K562 (cell line): ENCODE measurements at places on chromosomes 11 and 22. TPM values are rescaled to one million over a fixed set of nuclear protein-coding genes. Genes with fewer than 3 reads are reported as not detected.
A peak's percentile ranks its signal among the peaks of the same experiment; 100 is the strongest.

The TMEM191C gene
- polyA plus RNA-seq: 4.0 and 6.5 TPM in 2 replicates

The SCN4B gene
- polyA plus RNA-seq: not detected in 2 replicates

The MUC15 gene
- polyA plus RNA-seq: 0.59 and 0.72 TPM in 2 replicates

The PLA2G6 gene
- 8.8 and 12.2 TPM in 2 replicates for polyA plus RNA-seq

The OR9G1 gene
- not detected in 2 replicates for polyA plus RNA-seq

The CASP1 gene
- not detected in 2 replicates for polyA plus RNA-seq

The TIMP3 gene
- 0.07 and 0.20 TPM in 2 replicates for polyA plus RNA-seq

DNA sequence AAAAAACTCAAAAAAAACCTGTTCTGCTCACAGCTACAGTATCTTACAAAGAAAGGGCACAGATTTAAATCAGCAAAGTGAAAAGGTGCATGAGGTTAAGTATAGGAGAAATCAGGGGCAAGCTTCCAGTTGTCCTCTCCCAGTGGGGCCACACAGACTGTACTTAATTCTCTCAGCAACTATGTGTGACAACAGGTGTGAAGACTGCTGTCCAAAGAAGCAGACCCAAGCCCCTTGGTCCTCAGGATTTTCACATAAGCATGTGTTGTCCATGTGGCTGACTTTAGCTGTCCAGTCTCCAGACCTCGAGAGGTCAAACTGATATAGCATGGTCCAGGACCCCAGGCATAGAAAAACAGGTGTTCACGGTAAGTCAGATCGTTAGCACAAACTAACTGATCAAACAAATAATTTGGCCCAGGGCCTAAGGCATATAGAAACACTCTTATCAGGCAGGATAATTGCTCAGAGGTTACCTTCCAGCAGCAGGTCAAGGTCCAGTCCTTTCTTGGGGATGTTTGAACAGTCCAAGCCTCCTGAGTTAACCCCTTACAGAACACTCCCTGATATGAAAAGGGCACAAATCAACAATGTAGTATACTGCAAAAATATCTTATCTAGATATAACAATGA is 21.1 kb upstream of the CSTF3 start:
- no peak overlapping the region for H3K27ac ChIP-seq
- no peak overlapping the region for H3K4me3 ChIP-seq
- no peak for DNase-seq
- H3K27me3 ChIP-seq: no peaks in the 10 kb centered on the region
- H3K4me1 ChIP-seq: peaks cover 3% of the 10 kb centered on the region
- no peaks in the 10 kb centered on the region for H3K36me3 ChIP-seq

DNA sequence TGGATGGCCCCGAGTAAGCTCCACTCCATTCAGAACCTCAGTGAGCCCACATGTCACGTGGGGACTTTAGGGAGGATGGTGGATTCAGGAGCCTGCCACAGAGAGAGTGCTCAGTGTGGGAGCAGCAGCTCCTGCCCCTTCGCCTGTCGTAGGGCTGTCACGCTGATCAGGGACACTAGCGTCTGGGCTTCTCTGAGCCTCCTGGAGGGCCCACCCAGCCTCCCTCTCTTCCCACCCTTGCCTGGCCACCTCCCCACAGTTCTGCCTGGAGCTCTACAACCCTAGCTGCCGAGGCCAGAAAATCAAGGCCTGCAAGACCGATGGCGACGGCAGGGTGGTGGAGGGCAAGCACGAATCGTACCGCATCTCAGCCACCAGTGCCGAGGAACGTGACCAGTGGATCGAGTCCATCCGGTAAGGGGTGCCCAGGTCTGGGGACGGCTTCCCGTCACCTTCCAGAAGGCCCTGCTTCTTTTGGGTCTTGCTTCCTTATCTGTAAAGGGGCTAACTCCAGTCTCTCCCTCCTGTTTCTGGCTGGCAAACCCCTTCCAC is 29.5 kb downstream of the CYTH4 start:
- no peak for DNase-seq
- H3K27me3 ChIP-seq: no peaks in the 10 kb centered on the region
- H3K4me1 ChIP-seq: peaks cover 37% of the 10 kb centered on the region
- H3K27ac ChIP-seq: no peak overlapping the region

DNA sequence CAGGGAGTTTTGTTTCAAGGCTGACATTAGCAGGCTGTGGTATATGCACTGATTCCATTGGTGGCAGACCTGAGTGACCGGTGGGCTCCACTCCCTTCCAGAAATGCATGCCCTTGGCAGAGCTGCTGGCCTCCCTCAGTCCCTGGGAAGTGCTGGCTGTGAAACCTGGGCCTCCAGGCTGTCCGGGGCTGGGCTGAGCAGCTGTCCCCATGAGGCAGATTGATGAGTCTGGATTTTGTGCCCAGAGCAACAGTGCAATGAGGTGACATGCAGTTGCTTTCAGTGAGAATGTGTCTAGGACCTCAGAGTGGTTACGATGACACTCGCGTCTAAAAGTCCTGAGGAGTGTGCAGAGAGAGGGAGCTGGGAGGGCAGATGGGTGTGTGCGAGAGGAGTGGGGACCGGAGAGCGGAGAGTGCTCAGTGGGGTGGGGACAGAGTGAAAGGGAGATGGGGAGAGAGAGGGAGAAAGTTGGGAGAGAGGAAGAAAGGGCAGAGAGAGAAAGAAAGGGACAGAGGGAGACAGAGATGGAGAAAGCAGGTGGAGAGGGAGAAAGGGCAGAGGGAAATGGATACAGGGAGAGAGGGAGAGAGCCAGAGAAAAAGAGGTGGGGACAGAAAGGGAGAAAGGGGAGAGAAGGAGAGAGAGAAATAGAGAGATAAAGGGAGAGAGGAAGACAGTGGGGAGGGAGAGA is 978.3 kb downstream of the BRD1 start:
- no peak for DNase-seq
- no peaks in the 10 kb centered on the region for H3K27me3 ChIP-seq
- no peak overlapping the region for H3K4me3 ChIP-seq
- H3K27ac ChIP-seq: no peak overlapping the region
- no peaks in the 10 kb centered on the region for H3K36me3 ChIP-seq
- H3K4me1 ChIP-seq: no peaks in the 10 kb centered on the region

- H3K27ac ChIP-seq: no peak overlapping the region
These were observed 30.2 kb upstream of the KLHL35 start for GRCh38 chr11:75463106-75463774.

DNA sequence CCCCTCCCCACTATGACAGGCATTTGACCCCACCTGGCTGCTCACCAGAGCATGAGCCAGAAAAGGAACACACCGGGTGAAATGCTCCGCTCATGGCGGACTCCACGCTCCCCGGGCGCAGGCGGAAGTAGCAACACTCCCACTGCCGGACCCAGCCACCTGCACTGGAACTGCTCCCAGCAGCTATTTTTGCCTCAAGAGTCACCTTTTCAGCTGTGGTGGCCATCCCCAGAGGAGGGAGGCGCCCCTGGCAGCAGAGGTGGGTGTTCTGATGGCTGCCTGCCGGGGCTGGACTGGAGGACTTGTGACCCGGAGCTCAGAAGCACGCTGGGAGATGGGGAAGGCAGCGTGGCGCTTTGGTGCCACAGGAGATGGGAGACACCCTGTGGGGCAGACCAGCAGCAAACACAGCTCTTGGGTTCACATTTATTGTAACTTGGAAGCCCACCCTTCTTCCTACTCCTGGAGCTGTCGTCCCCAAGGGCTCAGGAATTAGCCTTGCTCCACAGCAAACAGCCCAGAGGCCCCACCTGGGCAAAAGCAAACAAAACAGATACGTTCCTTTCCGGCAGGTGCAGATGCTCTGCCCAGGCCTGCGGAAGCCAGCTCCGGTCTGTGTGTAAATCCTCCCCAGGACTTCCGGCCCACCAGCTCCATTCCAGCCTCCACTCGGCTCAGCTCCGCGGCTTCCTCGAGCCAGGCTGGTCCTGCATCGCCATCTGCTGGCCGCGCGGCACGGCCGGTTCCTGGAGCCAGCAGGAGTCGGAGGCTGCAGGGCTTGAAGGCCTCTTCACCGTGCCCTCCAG is 3.7 kb downstream of the RPS19BP1 start:
- H3K27me3 ChIP-seq: no peaks in the 10 kb centered on the region
- peaks cover 25% of the 10 kb centered on the region; the same call in 2 of the 3 replicates for H3K4me1 ChIP-seq
- H3K36me3 ChIP-seq: peaks cover 57% of the 10 kb centered on the region
- DNase-seq: peak; percentile 77
- H3K4me3 ChIP-seq: no peak overlapping the region; the same call in 1 of the 2 replicates

GRCh38 chr11:94449437-94449836 is 44.2 kb downstream of the MRE11 start:
- no peaks in the 10 kb centered on the region for H3K27me3 ChIP-seq
- no peak overlapping the region for H3K4me3 ChIP-seq
- no peak overlapping the region for H3K27ac ChIP-seq
- DNase-seq: no peak
- H3K4me1 ChIP-seq: no peaks in the 10 kb centered on the region
- H3K36me3 ChIP-seq: peaks cover 32% of the 10 kb centered on the region

DNA sequence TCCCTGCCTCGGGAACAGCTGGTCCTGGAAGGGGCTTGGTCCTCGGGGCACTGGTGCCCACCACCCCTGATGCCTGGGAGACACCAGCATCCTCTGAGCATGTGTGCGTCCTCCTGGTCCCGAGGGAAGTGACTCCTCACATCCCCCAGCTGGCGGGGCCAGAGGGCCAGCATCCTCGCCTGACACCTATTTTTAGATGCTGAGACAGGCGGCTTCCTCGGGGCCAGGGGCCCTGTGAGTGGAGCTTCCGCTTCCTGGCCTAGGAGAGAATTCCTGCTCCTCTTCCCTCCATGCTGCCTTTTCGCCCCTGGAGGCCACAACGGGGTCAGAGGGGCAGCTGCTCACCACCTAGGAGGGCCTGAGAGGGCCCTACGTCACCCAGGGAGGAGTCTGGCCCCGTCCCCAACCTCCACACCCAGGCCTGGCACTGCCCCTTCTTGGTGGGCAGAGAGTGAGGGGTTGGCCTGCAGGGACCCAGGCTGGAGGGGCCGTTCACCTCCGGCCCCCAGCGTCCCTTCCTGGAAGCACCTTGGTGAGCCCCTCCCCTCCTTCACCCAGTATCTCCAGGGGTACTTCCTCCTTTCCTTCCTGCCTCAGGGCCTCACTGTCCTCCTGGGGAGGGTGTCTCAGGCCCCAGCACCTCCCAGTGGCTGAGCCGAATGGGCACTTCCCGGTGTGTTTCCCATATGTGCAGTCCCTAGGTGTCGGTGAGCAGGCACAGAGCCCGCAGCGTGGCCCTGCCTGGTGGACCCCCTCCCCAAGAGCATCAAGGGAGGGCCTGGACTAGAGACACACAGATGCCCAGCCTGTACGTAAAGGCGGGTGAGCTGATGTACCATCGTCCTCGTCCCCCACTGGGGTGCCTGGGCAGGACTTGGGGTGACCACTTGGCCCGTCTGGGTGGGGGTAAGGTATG is 6.1 kb downstream of the CD81 start:
- no peak for DNase-seq
- no peaks in the 10 kb centered on the region for H3K27me3 ChIP-seq
- H3K27ac ChIP-seq: no peak overlapping the region

DNA sequence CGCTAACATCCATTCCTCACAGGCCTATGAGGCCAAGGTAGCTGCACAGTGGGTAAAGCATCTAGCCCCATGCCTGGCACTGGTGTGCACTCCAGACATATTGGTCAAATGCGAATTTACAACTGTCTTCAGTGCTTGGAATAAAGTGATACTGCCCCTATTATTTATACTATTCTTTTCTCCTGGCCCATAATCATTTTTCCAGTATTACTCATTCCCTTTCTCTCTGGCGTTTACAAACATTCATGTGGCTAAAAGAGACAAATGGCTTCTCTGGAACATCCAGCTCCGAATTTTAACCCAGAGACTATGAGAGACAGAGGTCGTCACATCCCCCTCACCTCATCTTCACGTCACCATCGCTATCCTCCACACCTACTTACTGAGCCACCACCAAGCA is 87.2 kb upstream of the PITPNB start:
- DNase-seq: no peak
- H3K36me3 ChIP-seq: no peaks in the 10 kb centered on the region
- H3K27me3 ChIP-seq: no peaks in the 10 kb centered on the region
- no peak overlapping the region for H3K4me3 ChIP-seq
- no peak overlapping the region for H3K27ac ChIP-seq

DNA sequence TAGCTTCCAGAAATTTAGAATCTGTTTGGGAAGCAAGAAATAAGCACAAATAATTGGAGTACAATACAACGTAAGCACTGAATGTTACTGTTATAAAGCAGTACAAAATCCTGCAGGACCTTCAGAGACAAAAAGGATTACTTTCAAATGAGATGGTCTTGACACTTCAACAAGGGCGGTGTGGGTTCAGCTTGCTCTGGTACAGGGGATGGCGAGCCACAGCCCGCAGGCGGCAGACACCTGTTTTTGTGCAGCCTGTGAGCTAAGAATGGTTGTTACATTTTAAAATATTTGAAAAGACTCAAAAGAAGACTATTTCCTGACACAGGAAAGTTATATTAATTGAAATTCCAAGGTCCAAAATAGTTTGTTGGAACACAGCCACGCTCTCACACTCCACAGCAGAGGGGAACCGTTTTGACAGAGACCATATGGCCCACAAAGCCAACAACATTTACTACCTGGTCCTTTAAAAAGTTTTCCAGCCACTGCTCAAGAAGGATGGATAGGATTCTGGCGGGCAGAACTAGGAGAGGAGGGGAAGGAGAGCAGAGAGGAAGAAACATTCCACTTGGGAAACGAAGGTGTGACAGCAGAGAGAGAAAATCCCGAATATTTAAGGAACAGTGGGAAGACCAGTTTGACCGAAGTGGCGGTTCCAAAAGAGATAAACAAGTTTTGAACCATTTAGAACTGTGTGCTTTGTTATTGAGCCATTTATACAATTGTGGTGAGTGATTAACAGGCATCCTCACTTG is 6.3 kb downstream of the PRDM10 start:
- peaks cover 5% of the 10 kb centered on the region for H3K4me1 ChIP-seq
- DNase-seq: no peak
- H3K27me3 ChIP-seq: no peaks in the 10 kb centered on the region
- no peak overlapping the region for H3K27ac ChIP-seq
- no peak overlapping the region for H3K4me3 ChIP-seq

- H3K27me3 ChIP-seq: no peaks in the 10 kb centered on the region
- H3K27ac ChIP-seq: no peak overlapping the region
- no peaks in the 10 kb centered on the region for H3K4me1 ChIP-seq
- no peaks in the 10 kb centered on the region for H3K36me3 ChIP-seq
- DNase-seq: no peak
- H3K4me3 ChIP-seq: no peak overlapping the region
These were observed 165.1 kb downstream of the MSANTD4 start for GRCh38 chr11:105856954-105857353.

DNA sequence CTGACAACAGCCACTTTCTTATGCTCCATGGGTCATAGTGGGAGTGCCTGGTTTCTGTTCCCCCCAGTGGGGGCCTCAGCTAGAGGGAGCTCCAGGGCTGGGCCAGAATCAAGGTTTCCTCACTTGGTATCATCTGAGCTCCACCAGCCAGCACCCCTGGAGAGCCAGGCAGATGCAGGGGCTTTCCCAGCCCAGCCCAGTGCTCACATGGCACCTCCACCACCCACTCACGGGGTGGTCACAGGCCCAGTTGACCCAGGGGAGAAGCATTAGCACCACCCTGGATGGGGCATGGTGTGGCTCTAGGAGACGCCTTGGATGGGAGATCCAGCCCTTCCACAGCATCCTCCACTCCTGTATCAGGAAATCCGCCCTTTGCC is 24.1 kb upstream of the WNT7B start:
- no peak overlapping the region for H3K4me3 ChIP-seq
- H3K27ac ChIP-seq: no peak overlapping the region
- no peak for DNase-seq
- peaks cover 45% of the 10 kb centered on the region for H3K4me1 ChIP-seq
- H3K27me3 ChIP-seq: peaks cover 18% of the 10 kb centered on the region; the same call in 1 of the 2 replicates
